ENCODE measurements at places on chromosomes 2 and 18.

DNA sequence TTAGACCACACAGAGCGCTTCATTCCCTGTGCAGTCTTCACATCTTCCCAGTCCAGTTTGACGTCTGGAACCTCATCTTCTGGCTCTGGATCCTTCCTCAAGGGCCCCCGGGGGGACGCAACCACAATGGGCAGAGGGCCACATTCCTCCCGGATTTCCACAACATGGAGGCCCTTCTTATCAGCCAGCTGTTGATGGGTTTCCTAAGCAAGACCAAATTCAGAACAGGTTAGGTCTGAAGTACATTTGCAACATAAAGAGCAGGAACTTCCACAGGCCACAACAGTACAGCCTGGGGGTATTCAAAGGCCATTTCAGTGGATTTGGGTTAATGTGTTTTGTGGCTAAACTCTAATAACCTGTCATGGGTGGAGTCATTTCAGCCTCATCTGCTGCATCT is 34.2 kb downstream of the MRPS5 start:
- DNase-seq: no peak

DNA sequence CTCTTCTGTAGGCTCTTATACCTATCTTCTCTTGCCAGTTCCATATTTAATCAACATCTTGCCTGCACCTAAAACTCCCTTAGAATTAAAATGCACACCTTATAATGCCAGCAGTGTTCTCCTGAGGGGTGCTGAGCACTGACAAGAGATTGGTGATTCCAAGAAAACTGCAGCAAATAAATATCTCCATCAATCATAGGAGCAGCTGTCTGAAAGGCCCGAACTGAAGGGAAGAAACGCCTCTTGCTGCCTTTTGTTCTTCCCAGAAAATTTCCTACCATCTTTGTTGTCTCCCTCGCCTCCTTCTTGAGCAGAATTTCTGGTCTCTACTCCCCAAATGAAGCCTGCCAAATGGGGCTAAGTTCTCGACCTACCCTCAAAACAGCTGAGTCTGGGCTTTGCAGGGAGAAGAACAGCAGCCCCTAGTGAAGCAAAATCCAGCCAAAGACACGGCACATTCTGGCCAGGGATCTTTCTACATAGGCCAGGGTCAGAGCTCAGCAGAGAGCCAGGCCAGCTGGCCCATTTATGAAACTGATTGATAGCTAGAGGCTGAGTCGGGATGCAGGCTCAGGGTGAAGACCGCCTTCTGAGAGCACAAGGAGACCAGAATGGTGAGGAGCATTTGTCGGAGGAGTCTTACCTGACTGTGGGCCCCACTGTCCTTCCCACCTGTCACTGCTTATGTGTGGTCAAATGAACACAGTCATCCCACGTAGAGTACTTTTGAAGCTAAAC is 20.4 kb upstream of the TMEM247 start:
- no peak for DNase-seq

DNA sequence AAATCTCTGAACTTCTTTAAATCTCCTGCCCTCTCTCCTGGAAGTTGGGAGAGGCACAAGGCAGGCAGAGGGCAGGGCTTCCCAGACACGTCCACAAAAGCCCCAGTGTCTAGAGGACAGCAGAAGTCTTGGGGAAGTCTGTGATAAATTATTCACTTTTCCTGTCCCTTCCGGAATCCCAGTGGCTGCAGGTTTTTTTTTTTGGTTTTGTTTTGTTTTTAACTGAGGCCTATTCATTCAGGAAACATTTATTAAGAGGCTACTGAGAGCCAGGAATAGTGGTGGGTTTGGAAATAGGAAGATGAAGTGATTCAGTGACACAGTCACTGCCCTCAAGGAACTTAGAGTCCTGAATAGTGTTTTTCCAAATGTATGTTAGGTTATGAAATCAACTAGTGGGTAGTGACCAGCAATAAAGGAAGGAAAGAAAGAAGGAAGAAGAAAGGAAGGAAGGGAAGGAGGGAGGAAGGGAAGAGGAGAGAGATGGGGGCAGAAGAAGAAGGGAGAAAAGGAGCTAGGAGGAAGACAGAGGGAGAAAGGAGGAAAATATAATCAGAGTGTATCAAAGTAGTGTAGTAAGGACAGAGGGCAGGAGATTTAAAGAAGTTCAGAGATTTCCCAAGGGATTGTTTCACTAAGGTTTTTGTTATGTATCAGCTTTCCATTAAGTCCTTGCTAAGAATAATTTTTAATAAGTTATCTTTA is 98.9 kb upstream of the ZFP36L2 start:
- DNase-seq: no peak

DNA sequence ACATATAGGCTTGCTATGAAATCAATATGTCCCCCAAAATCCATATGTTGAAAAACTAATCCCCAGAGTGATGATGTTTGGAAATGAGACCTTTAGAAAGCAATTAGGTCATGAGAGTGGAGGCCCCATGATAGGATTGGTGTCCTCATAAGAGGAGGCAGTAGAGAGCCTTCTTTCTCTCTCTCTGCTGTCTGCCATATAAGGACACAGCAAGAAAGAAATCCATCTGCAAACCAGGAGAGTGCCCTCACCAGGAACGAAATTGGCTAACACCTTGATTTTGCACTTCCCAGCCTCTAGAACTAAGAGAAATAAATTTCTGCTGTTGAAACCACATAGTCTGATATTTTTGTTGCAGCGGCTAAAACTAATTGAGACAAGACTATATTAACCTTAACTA is 89.5 kb downstream of the NBAS start:
- no peak for DNase-seq

GRCh38 chr2:96304606-96305005 is 740 bp downstream of the SNRNP200 start:
- no peak for DNase-seq

DNA sequence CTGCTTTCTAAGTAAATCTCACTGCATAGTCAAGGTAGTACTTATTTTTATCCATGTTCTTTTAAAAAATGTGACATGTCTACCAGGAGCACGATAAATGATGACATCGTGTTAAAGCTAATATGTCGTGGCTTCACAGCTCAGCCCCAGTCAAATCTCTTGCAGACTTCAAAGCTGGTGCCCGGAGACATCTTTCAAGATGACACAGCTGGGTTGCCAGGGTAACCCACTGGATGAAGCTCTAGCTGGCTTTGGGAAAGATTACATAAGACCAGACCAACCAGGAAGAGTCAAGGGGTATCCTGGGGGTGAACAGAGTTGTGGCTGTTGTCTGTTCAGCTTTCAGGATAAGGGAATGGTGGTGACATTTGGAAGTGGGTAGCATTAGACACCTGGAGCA is 67.8 kb downstream of the VSNL1 start:
- no peak for DNase-seq

DNA sequence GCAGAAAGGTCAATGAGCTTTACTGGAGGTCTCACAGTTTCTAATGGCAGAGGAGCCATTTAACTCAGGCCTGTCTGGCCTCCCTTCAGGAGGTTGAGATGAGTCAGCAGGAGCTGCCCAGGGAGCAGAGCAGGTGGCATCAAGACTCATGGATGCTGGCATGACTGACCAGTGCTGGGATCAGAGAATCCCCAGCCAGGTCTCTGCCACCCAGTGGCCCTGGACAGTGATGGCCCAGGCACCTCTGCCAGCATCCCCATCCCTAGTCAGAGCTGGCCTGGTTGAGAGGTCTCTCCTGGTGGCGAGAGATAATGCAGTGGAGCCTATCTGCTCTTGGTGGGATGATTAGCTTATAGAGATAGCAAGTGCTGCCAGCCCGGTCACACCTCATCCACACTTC is 43.1 kb downstream of the GYPC start:
- DNase-seq: no peak

DNA sequence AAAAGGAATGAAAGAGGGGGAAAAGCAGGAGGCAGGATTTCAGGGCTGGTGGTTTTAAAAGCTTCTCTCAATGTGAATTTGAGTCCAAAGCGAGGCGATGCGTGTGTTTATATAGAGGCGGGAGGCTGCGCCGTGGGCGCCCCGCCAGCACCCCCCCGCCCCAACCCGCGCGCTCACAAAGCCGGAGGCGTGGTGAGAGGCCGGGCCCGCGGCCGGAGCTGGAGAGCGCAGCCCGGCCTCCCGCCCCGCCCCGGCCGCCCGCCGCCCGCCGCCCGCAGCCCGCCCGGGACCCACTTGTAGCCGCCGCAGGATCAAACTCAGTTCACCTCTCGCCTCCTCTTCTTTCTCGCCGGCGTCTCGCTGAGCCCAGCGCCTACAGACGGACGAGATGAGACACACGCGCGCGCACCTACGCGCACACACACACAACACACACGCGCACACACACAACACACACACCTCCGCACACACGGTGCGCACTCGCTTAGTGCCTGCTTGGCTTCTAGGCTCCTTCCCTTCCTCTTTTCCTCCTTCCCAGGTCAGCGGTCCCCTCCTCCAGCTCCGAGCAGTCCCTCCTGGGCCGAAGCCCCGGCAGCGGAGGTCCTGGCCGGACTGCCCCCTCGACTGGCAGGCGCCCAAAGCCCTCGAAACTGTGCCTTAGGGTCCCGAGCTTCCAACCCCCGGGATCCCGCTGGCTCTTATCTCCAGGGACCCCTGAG is 1.3 kb upstream of the CYP26B1 start:
- no peak for DNase-seq

DNA sequence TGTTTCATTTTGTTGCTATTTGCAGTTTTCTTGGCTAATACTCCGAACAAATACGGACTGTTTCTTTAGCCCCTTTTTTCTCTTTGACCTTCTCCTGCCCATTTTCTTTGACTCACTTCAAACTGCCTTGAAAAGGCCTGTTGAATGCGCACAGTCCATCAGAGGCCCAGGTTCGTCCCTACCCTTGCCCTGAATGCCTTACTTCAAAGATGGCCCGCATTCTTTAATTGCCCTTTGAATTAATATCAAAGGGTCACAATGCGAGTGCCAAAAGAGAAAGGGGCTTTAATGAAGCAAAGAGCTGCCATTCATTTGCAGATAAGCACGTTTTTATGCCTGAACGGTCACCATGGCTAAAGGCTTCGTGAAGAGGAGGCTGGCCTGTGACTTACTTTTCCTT is 29.7 kb downstream of the PAX3 start:
- no peak for DNase-seq

- no peak for DNase-seq
These were observed 56.4 kb upstream of the PPP1CB start for GRCh38 chr2:28695245-28695647.

GRCh38 chr2:36534275-36534799 is 63.6 kb downstream of the FEZ2 start:
- DNase-seq: no peak

DNA sequence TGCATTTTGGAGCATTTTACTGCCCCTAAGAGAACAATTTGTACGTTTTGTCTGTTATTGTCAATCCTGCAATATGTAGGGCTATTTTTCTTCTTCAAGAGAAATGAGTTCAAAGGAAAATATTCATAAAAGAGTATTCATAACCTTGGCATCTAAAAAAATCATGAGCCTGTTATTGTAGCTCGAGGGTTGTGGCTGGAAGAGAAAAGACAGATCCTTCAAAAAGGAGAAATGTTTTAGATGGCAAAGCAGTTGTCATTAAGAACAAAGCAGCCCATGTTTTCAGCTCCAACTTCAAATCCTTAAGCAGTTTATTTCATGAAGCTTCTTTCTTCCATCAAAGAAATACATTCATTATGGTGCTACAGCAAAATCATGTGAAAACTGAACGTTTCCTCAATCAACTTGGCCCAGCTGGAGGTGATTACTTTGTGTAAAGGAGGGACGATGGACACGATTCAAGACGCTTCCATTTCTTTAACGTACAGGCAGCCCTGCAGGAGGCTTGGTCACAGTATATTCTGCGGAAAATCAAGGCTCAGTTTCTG is 31.4 kb downstream of the QPCT start:
- DNase-seq: no peak

DNA sequence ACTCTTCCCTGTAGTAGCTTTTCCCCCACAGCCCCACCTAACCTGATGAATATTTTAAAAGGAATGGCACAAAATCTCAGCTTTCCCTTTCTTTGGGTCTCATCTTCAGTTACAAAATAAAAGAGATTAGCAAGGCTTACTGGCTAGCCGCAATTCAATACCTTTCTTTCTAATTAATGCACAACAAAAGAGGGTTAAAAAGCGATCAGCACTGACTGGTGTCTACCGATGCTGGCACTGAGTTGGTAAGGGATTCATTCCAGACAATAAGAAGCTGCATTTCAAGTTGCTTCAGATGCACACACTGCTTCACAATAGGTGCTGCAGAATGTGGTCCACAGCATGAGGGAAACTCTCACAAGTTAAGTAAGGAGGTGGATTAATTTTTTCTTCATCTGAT is 41.9 kb downstream of the HDHD2 start:
- no peak for DNase-seq

- no peak for DNase-seq
These were observed 96.0 kb upstream of the ALPP start for GRCh38 chr2:232282508-232283055.

DNA sequence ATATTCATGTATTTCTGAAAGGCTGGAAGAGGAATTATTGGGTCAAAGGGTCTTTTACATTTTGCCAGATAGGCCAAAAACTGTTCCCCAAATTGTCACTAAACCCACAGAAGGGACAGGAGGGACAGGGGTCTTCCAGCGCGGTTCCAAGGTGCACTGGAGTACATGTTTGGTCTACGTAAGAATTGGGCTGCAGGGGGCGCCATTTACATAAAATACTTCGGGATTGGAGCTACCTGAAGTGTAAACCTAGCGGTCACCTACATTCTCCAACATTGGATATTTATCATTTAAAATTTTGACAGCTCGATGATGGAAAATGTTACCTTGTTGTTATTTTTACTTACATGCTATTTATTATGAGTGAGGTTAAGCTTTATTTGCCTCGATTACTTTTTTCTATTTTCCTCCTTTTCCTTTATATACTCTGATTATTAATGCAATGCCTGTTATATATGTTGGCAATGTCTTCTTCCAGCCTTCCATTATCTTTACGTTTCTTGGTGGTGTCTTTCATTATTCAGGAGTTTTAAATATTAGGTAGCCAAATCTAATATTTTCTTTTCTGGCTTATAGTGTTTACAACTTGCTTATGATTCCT is 43.0 kb upstream of the RAB6C start:
- peak; percentile 6 for DNase-seq

Measured in activated T-helper 1 cell treated with Interleukin-2 at 50 U/mL for 16 hours (primary cell).